ENCODE measurements at places on chromosomes 16 and 17. TPM values are rescaled to one million over a fixed set of nuclear protein-coding genes. Genes with fewer than 3 reads are reported as not detected.

Gene OR2C1
- total RNA-seq: not detected

Gene RHOT1
- 24.5 TPM for total RNA-seq

Gene GJC1
- total RNA-seq: 33.1 TPM

Gene SERPINF2
- 2.2 TPM for total RNA-seq

Gene TEX14
- 0.11 TPM for total RNA-seq

Gene IKZF3
- total RNA-seq: not detected

Gene CD300H
- total RNA-seq: 0.53 TPM

Gene CTRL
- 1.8 TPM for total RNA-seq

Gene TMED6
- 0.11 TPM for total RNA-seq

Gene NPEPPS
- 63.1 TPM for total RNA-seq

Gene FBXL16
- 5.6 TPM for total RNA-seq

Gene SOST
- 0.07 TPM for total RNA-seq

Gene ASGR1
- 1.2 TPM for total RNA-seq

Gene G6PC1
- total RNA-seq: not detected

Gene ENPP7
- not detected for total RNA-seq

Gene TP53TG3C
- 0.24 TPM for total RNA-seq

Gene IGFALS
- total RNA-seq: 0.08 TPM

Gene SLC13A2
- total RNA-seq: 0.15 TPM

Gene FOXO3B
- 3.0 TPM for total RNA-seq

Gene SLC6A2
- total RNA-seq: 0.08 TPM

Gene NLGN2
- 19.6 TPM for total RNA-seq

Gene C16orf86
- total RNA-seq: not detected

Gene CYGB
- total RNA-seq: 1.8 TPM

Gene ACSM3
- 5.5 TPM for total RNA-seq

Gene FAM234A
- total RNA-seq: 47.7 TPM

Gene CACNG5
- total RNA-seq: not detected

Gene ZG16
- total RNA-seq: not detected

Gene EPN3
- total RNA-seq: 0.32 TPM

Gene CNGB1
- total RNA-seq: 0.40 TPM

Gene SCGB1C2
- total RNA-seq: not detected

Gene NOL3
- 62.3 TPM for total RNA-seq

Gene CCDC144A
- 1.1 TPM for total RNA-seq

Gene HSD17B1
- 0.75 TPM for total RNA-seq

Gene RAB37
- total RNA-seq: 1.4 TPM

Gene SYNGR2
- 120 TPM for total RNA-seq

Gene PIGL
- total RNA-seq: 16.7 TPM

Gene KIF2B
- not detected for total RNA-seq

Gene KRTAP4-4
- not detected for total RNA-seq

Gene DOC2B
- 1.8 TPM for total RNA-seq

Gene ABAT
- total RNA-seq: 0.61 TPM

Gene PABPN1L
- total RNA-seq: not detected

Gene CCDC102A
- 9.9 TPM for total RNA-seq

Gene FZD2
- 50.4 TPM for total RNA-seq

Gene EVPL
- total RNA-seq: 18.5 TPM

Gene ATP2C2
- total RNA-seq: 0.10 TPM

Gene NPIPA7
- total RNA-seq: 12.3 TPM

Gene CASKIN1
- total RNA-seq: 0.56 TPM

Gene AATK
- total RNA-seq: 0.28 TPM

Gene CLEC10A
- not detected for total RNA-seq

Gene RHBDF1
- total RNA-seq: 25.8 TPM

Gene TLCD2
- 1.3 TPM for total RNA-seq

Gene ZP2
- not detected for total RNA-seq

Gene WFIKKN2
- not detected for total RNA-seq

Gene AHSP
- total RNA-seq: not detected
